ENCODE measurements at places on chromosomes 1 and 21.

- DNase-seq: no peak
Observed at GRCh38 chr1:162210196-162210595, 140.7 kb downstream of the NOS1AP start.

DNA sequence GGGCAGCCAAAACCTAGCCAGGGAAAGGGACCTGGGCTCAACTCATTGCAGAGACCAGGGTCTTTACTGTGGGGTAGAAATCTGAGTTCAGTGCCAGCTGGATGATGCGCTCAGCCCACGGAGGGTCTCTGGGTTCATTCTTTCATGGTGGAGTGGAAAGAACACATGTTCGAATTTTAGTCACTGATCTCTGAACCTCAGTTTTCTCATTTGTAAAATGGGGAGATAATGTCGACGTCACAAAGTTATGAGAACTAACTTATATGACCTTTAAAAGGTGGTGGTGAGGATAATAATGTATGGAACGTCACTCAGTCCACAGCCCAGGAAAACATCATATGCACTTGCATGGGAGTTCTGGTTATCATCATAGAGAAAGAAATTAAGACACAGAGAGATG, 1.2 kb upstream of the TAL1 start:
- DNase-seq: no peak

DNA sequence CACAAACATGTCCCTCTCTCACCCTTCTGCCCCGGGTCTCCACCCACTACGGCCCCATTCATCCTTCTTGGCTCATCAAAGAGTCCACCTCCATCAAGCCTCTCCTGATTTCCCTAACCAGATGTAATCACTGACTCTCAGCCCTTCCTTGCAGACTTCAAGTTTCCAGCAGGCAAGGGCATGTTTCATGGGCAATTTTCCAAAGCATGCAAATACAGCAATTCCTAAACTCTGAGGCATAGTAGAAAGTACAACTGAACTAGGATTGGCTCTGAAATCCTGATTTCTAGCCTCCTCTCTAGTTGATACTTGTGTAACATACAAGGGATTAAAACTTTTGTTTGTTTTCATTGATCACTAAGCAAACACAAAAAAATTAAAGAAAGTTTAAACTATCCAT, 109.1 kb upstream of the GADD45A start:
- DNase-seq: peak; percentile 57

DNA sequence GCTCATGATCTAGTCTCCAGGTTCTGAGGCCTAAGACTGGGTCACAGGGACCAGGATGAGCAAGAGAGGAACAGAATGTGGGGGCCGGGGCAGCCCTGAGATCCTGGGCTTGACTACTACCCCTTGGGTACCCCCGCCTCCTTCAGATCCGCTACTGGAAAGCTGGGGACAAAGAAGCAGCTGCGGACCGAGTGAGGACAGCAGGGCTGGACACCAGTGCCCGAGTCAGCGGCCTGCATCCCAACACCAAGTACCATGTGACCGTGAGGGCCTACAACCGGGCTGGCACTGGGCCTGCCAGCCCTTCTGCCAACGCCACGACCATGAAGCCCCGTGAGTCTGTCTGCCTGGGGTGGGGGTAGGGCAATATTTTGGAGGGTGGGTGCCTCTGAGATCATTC, 12.5 kb downstream of the TMEM81 start:
- DNase-seq: no peak

GRCh38 chr1:23525558-23526250, 5.3 kb downstream of the E2F2 start:
- DNase-seq: no peak

GRCh38 chr1:156914440-156914856, 6.0 kb upstream of the LRRC71 start:
- DNase-seq: no peak

DNA sequence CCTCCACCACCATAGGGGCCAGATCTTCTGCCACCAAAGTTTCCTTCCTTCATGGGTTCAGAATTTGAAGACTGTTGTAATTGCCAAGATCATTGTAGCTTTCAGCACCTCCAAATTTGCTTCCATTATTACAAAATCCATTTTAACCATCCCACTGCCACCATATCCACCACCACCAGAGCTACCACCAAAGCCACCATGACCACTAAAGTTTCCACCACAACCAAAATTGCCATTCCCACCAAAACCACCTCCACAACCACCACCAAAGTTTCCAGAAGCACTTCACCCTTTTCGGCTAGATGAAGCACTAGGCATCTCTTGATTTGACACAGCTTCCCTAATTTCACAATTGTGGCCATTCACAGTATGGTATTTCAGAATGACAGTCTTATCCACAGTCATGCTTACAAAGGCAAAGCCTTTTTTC, 45.2 kb downstream of the SLC30A7 start:
- no peak for DNase-seq

GRCh38 chr21:41832596-41833496, 46.3 kb downstream of the PRDM15 start:
- DNase-seq: no peak

DNA sequence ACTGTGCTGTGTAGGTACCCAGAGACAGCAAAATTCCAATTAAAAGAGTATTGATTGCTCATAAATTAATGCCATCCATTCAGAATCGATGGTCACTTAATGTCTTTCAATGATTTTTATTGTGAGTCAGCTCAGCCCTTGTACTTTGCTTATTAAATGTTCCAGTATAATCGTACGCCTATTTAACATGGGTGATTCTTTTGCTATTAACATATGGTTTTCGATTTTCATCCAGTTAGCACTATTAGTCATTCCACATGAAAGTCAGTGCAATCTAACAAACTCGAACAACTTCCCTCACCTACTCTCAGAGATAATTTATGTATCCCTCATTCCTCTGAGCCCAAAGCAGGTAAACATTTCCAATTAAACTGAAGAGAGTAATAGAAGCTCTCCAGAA, 109.6 kb upstream of the APP start:
- no peak for DNase-seq

DNA sequence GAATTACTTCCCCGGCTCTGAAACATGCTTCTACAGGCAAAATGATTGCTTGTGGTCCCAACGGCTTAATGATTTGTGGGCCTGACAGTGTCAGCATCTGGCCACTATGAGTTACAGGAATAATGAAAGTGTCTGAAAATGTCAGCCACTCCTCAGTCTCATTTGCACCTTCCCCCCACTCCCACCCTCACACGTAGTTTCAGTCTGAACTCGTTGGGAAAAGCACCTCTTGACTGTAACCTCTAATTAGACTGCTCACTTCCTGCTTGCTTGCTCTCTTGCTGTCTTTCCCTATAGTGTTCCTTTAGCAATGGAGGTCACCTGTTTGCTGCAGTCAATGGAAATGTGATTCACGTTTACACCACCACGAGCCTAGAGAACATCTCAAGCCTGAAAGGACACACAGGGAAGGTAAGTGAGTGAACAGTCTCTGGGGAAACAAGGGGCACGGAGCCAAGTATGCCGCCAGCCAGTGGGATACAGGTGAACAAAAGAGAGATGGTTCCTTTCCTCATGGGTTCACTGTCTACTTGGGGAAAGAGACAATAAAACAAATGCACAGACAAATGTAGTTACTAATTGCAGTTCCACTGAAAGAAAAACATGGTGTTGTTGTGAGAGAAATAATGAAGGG, 27.1 kb downstream of the CFAP57 start:
- DNase-seq: no peak

GRCh38 chr1:47407481-47407880, 8.6 kb upstream of the FOXE3 start:
- DNase-seq: no peak

DNA sequence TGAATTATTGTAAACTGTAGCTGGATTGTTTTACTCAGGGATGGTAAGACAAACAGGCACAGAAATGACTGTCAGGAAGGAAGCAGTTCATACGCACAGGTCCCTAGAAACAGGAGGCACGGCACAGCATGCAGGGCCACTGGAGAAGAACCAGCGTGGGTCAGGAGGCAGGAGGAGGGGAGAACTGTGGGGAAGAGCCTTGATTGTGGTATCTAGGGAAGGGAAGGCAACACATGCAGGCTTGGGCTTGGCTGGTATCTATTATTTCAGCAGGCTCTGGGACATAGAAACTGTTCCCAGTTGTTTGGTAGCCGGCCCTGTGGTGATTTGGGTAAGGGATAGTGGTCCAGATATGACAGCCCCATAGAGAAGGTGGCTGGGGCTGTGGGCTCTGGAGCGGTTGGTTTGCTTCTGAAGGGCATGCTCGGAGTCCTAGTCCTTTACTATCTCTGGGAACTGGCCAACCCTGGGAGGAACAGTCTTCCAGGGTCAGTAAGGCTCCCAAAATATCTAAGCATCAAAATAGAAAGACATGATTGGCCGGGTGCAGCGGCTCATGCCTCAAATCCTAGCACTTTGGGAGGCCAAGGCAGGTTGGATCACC, 43.1 kb upstream of the CCSAP start:
- no peak for DNase-seq

DNA sequence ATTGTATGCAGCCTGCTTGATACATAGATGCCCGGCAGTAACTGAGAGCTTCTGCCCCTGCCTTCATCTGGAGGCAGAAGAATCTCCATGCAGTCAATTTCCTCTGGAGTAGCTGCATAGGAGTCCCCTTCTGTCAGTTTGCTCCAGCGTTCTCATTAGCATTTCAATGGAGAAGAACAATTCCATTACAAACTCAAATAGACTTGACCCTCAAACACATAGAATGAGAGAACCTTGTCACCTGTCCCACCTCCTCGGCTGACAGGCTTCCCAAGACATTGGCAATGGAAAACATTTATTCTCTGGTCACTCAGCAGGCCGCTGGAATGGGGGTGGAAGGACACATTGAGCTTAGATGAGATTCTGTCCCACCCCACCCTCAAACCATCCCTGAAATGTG, 45.6 kb upstream of the TMEM51 start:
- no peak for DNase-seq

- no peak for DNase-seq
Observed at GRCh38 chr1:196372896-196373536, 235.2 kb downstream of the KCNT2 start.

GRCh38 chr1:43522776-43523480, 7.8 kb upstream of the PTPRF start:
- DNase-seq: no peak

- peak; percentile 68 for DNase-seq
Observed at GRCh38 chr1:182601416-182601786, 2.8 kb downstream of the RGS16 start.

DNA sequence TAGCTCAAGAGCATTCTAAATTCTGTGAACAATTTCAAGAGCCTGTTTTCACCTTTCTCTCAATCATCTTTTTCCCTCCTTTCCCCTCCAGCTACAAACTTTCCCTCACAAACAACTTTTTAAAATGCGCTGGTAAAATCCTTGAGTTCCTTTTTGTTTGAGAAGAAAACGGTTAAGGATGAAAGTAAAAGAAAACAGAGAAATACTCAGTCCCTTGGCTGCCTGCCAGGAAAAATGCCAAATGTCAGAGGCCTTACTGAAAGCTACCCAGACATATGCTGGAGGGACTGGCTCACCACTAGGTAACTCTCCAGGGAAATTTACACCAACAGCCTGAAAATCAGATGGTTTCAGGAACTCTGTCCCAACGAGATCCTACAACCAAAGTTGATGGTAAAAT, 11.0 kb upstream of the SERBP1 start:
- DNase-seq: peak; percentile 33

DNA sequence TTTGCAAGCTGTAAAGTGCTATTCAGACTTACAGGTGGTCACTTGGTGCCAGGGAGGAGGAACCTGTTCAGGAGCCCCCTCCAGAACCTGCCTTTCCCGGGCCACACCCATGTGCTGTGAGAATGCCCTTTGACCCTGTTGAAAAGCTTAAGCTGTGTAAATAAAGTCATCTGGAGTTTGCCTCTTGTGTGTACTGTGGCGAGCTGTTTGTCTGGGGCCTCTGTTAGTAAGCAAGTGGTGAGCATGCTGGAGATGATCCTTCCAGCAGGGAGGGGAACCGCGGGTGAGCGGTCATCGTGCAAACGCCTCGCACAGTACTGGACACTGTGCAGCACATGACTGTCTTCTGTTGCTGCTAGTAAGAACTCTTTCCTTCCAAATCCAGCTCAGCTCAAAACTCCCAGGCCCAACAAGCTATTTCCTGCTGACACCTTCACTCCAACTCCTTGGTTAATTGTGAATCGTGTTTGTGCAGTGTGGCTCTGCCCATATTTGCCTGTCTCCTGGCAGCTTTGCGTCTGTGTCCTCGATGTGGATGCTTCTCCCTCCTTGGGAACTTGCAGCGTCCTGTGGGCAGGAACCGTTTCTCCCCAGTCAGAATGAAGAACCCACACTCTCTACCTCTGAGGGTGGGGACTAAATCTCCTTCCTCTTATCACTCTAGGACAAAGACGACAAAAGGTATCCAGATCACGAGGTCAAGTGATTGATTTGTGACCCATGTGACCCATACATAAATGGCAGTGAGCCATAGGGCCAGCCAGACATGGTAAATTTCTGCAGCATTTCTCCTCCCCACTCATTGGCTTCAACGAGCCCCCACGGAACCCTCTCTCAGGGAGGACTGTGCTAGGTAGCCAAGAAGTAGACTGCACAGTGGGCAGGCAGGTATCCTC, 13.9 kb upstream of the BTG2 start:
- no peak for DNase-seq

DNA sequence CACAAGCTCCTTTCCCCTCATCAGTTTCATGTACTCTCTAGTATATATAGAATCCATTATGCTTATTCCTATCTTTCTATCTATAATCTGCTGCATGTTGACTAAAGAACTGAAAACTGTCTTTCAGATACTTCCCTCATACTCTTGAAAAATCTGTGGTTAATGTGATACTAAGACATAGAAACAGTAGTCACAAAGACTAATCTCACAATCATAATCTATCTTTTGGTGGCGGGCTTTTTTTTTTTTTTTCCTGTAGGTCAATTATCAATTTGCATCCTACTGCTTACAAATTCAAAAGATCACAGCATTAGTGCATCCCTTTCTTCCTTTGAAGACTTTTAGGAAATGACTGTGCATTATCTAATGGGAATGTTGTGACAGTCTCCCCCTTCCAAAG, 4.7 kb downstream of the UBR4 start:
- DNase-seq: no peak

GRCh38 chr1:91757763-91758460, 128.0 kb downstream of the TGFBR3 start:
- DNase-seq: no peak

DNA sequence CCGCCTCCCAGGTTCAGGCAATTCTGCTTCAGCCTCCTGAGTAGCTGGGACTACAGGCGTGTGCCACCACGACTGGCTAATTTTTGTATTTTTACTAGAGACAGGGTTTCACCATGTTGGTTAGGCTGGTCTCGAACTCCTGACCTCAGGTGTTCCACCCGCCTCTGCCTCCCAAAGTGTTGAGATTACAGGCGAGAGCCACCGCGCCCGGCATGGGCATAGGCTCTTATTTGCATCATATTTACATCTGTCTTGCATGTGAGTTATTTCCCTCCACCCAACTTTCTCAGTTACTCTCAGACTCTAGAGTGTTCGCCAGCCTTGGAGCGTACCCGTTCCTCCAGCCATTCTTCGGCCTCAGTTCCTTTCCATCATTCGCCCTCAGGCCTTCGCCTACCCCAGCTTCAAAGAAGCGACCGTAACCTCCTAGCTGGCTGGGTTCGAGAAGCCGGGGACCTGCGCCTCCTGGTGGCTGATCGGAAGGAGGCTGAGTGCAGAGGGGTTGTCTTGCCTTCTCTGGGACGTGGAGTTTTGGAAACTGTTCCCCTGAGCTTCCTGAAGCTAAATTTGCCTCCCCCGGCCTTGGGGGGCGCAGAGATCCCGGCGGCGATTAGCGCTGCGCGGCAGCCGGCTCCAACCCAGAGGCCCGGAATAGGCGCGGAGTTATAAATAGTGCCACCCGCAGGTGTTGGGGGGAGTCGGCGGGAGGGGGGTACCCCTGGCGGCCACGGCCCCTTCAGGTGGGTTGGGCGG, 3.6 kb upstream of the ZBTB7B start:
- DNase-seq: peak; percentile 33

- DNase-seq: peak; percentile 16
Observed at GRCh38 chr21:38567335-38567969, 69.2 kb upstream of the ERG start.

GRCh38 chr1:82446955-82447354, 646.2 kb downstream of the ADGRL2 start:
- DNase-seq: no peak

All from astrocyte of the cerebellum (primary cell).